Erythroblast (primary cell): ENCODE measurements at places on chromosomes 3 and 15.

DNA sequence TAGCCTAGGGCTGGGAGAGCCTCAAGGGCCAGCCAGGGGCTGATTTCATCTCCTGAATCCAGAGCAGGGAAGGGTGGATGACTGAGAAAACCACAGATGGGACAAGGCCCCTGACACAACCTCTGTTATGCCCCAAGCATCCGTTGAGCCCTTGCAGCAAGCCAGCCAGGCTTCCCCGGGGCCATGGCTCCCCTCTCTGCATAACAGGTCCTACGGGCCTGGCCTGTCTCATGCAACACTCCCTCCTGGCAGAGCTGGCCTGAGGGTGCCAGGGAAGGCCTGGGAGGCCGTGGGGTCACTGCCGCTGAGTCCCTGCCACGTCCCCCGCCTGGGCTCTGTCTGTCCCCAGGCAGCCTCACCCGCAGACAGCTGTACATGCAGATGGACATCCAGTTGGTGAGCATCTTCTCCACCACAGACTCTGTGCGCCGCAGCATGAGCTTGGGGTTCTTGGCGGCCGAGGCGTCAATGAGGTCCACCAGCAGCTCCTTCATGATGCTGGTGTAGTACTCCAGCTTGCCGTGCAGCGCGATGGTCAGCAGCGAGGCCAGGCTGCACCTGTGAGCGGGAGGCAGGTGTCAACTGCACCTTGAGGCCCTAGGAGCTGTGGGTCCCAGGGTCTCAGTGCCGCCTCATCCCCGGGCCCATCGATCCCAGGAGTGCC, 22.1 kb downstream of the H1-8 start:
- DNase-seq: no peak

GRCh38 chr3:69462826-69463100, 76.9 kb upstream of the FRMD4B start:
- DNase-seq: no peak

DNA sequence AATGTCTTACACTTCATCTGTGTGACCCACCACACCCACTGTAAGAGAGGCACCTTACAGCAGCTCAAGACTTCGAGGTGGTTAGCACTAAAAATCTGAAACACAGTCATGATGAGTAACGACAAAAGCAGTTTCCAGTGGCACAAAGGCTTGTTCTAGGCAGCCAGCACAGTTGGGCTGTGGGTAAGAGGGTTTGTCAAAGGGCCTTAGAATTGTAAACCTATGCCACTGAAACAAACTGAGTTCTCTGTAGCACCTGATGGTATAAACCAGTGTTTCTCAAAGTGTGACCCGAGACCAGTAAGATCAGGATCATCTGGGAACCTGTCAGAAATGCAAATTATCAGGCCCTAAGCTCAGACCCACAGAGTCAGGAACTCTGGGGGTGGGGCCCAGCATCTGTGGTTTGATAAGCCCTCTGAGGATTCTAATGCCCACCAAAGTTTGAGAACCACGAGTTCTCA, 36.5 kb downstream of the DAPK2 start:
- peak; percentile 35 for DNase-seq

DNA sequence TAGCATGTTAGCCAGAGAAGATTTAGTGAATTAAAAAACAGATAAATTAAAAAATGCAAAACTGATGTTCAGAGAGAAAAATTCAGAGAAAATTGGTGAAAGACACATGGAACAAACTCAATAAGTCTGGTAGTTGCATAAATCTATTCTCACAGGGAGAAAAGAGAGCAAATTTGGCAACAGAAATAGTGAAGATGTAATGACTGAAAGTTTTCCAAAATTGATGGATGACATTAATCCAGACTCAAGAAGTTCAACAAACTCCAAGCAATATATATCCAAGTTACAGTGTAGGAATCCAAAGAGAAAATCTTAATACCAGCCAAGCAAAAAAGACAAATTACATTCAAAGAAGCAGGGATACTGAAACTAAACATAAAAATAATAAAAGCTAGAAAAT, 302.7 kb upstream of the ARPP21 start:
- no peak for DNase-seq

- no peak for DNase-seq
Observed at GRCh38 chr3:159629329-159630084, 359.1 kb upstream of the IL12A start.

DNA sequence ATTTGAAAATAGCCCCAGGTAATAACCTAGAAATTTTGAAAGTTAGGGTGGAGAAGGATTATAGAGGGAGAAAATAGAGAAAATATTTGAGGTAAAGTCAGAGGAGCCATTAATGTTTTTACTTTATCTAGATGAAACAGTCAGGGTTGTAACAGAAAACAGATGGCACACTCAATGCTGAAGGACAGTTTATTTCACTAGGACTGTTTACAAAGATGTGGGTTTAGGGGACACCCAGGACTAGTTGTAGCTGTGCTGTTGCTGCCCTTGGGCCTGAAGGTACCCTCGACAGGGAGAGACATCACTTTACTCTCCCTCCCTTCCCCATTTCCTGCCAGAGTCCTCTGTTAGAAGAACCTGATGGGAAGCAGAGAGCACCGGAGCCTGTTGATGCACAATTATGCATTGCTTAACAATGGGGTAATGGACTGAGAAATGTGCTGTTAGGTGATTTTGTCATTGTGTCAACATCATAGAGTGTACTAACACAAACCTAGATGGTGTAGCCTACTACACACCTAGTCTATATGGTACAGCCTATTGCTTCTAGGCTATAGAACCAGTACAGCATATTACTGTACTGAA, 103.8 kb downstream of the GALK2 start:
- DNase-seq: no peak
